ENCODE measurements at places on chromosomes 4 and X. TPM values are rescaled to one million over a fixed set of nuclear protein-coding genes. Genes with fewer than 3 reads are reported as not detected.

FRMPD3 gene
- total RNA-seq, result under 0.01 TPM

- no peak for DNase-seq
Measured at GRCh38 chrX:55486736-55487135, 2.9 kb downstream of the USP51 start.

DNA sequence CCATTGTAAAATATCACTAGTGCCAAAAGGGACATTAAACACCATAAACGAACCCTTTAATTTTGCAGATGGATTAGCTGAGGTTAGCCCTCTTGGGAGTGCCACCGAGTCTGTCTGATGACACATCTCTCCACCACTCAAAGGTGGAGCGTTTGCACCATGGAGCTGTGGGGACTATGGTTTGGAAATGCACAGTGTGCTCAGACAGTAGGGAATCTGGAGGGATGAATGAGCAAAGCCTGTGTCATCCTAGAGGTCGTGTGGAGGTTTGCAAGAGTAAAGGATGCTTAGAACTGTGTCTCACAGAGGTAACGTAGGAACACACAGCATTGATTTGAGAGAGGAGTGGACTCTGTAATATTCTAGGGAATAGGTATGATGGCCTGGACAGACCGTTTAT is 93.7 kb downstream of the CLNK start:
- peak; percentile 82 for DNase-seq

DNA sequence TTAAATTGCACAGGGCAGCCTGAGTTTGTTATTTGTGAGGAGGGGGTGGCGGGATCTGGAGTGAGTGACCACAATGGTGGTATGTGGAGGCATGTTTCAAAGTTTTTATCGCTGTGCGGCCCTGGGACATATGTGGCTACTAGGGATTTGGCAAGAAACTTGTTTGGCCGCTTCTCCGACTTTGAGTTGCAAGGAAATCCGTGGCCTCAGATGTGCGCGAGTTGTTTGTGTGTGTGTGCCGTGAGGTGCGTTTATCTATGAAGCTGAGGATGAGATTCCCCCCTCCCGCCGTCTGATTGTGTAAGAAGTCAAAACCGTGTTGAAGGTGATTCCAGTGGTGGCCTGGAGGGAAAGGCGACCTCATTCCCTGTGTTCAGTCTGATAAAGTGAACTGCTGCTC is 1.4 kb downstream of the JADE3 start:
- DNase-seq, result peak; percentile 29

GRCh38 chrX:49268702-49269009 is 937 bp upstream of the PPP1R3F start:
- no peak for DNase-seq

DNA sequence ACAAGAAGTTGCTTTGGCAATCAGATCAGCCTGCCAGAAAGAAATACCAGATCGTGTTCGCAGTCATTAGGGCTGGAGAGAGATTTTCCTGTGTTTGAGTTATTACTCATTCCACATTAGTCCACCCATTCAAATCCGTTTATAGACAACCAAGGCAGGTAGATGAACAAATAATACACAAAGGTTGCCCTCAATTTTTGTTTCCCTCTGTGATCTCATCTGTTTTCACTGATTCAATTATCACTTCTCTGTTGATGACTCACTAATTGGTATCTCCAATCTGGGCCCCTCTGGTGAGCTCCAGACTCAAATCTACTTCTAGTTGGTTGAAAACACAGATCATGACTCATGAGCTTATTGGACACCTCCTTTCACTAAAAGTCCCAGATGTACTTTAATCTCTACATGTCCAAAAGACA is 54.5 kb downstream of the CHM start:
- peak; percentile 38 for DNase-seq

SLC10A6 gene
- total RNA-seq, result not detected
